ENCODE measurements at places on chromosomes 3 and 15.

- DNase-seq = no peak
Measured at GRCh38 chr15:67579164-67579563, 36.7 kb downstream of the MAP2K5 start.

GRCh38 chr15:55768670-55769185, 25.8 kb upstream of the PRTG start:
- no peak for DNase-seq

- no peak for DNase-seq
Measured at GRCh38 chr3:36738702-36739101, 25.7 kb downstream of the DCLK3 start.

DNA sequence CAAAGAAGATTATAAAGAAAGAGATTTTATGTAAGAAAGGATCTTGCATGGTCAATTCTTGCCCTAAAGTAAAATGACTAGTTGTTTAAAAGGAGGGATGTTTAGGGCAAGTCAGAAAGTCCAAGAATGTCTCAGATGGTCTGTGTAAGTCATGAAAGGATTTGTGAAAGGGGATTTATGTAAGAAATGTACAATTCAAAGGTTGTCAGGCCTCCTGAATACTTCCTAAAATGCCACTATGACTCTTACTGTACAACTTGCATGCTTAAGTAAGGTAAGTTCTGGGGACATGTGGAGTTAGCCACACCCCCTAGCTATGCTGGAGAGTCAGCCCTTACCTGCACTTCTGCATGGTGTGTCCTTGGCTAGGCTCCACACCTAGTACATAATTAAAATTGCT, 328.9 kb upstream of the TGFBR2 start:
- DNase-seq = no peak

- no peak for DNase-seq
Measured at GRCh38 chr15:94027581-94027980, 203.8 kb upstream of the MCTP2 start.

- DNase-seq = no peak
Measured at GRCh38 chr3:122245513-122246174, 62.2 kb downstream of the CASR start.

GRCh38 chr3:71285086-71285485, 298.4 kb downstream of the FOXP1 start:
- DNase-seq = no peak

DNA sequence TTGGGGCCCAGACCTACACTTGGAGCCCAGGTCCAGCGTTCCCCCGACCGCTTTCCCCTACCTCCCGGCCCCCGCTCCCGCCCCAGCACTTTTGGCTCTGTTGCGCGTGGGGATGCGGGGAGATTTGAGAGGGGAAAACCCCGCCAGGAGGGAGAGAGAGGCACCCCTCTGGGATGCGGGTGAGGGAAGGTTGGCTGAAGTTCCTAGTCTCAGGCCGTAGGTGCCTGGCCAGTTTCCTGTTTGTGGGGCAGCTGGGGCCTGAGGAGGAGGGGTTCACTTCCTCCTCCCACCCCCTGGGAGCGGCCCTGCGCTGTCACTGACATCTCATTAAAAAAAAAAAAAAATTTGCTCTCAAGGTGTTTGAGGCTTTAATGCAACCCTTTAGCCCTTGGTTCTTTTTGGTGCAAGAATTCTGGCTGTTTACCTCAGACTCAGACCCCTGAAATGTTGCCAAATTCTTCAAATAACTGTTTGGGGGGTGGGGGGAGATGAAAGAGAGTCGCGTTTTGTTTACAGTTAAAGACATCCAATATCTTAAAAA, 2.6 kb downstream of the FAM43A start:
- DNase-seq = no peak

- DNase-seq = no peak
Measured at GRCh38 chr3:63656786-63657185, 4.3 kb downstream of the SNTN start.

Measured in stimulated activated CD4-positive, alpha-beta T cell treated with anti-CD3 and anti-CD28 coated beads, TNF-alpha, amount 100 ng/mL, for 48 hours (primary cell).